Skin of body (tissue), 3 donors: ENCODE measurements at places on chromosomes 6 and 20. TPM values are rescaled to one million over a fixed set of nuclear protein-coding genes. Genes with fewer than 3 reads are reported as not detected.

DNA sequence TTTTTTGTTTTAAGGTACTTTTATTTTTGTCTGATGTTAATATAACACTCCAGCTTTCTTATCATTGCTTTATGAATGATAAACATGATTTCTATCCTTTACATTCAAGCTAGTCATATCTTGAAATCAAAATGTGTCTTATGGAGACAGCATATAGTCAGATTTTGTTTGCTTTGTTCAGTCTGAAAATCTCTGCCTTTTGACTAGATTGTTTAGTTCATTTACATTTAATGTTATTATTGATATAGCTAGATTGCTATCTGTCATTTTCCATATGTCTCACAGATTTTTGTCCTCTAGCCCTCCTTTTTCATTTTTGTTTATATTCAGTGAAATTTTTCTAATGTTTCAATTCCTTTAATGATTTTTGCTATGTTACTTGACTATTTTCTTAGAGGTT, 332.8 kb downstream of the SMOC2 start:
- DNase-seq: no peak

- peak; percentile 91 for DNase-seq
Observed at GRCh38 chr6:3825851-3826581, 23.2 kb upstream of the FAM50B start.

DNA sequence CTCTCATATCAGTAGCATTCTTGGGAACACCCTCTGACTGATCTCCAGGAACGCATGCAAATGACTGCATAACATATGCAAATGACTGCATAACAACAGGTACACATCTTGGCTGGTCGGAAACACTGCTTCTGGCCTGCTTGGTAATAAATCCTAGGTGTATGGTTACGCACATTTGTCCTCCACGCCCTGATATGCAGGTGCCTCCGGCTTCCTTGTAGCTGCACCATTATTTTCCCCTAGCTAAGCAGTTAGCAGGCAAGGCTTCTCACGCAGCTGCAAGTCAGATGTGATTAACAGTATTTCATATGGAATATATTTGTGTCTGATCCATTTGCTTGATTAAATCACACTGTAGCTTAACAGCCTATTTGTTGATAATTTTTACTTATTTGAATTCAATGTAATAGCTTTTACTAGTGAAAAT, 5.9 kb downstream of the RPS6KA2 start:
- peak; percentile 26 for DNase-seq

DNA sequence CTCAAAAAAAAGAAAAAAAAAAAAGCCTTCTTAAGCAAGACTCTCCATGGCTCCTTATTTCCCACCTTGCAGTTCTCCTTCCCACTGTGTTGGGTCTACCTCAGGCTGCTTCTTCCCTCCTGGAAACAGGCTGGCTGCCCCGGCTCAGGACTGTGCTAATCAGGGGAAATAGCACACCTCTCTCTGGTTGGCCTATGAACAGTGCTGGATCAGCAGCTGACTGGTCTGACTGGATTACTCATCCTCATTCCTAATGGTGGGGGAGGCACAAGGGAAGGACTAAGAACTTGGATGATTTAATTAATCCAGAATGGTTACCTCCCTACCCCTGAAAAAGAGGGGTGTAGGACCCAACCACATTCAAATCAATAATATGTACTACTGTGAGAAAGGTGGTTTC, 3.9 kb upstream of the SRSF3 start:
- DNase-seq: no peak

The KCNG1 gene
- 1.7 TPM for total RNA-seq

DNA sequence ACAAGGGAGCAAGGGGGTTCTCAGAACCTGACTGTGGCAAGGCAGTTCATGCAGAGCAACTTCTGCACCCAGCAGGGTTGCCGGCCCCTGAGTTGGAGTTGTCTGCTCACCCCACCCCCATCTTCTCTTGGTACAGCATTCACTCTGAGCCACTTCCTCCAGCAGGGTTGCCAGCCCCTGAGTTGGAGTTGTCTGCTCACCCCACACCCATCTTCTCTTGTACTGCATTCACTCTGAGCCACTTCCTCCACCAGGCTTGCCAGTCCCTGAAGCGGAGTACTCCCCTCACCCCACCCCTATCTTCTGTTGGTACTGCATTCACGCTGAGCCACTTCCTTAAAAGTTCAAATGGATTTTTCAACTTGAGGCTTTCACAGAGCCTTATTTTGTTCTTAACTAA, 79.7 kb upstream of the SYNDIG1 start:
- DNase-seq: no peak

The OTOR gene
- not detected for total RNA-seq

The ZSCAN23 gene
- 5.1 TPM for total RNA-seq

The DPPA5 gene
- not detected for total RNA-seq

The C6orf15 gene
- total RNA-seq: 4.7 TPM

GRCh38 chr20:40477805-40478204, 211.2 kb downstream of the MAFB start:
- no peak for DNase-seq

- DNase-seq: peak; percentile 50
Observed at GRCh38 chr6:125363039-125363823, 61.5 kb upstream of the HDDC2 start.

DNA sequence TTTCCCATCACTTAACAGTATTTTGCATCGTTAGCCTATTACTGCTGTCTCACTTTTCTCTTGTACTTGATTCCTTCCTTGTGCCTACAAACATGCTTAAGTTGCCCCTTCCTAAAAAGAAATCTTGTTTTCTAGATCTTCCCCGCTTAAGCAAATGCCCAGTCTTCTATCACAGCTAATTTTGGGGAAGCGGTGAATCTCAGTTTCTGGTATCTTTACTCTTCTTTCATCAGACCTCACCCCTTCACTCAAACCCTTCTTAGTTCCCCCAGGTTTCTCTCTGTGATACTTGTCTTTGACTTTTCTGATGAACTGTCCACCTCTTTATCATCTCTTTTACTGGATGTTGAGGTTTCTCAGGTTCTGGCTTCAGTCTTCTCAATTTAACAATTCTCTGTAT, 14.2 kb downstream of the VAPB start:
- DNase-seq: no peak
